ENCODE measurements at places on chromosomes 6 and 20. TPM values are rescaled to one million over a fixed set of nuclear protein-coding genes. Genes with fewer than 3 reads are reported as not detected.
A peak's percentile ranks its signal among the peaks of the same experiment; 100 is the strongest.

GRCh38 chr6:90048206-90048967 is 154.1 kb downstream of the GJA10 start:
- H3K36me3 ChIP-seq: no peaks in the 10 kb centered on the region
- no peak for DNase-seq
- H3K4me1 ChIP-seq: peaks cover 15% of the 10 kb centered on the region

The FOXO3 gene
- 37.3 TPM for total RNA-seq

GRCh38 chr20:36830791-36831691 is 44.9 kb upstream of the TLDC2 start:
- H3K4me1 ChIP-seq: peaks cover 30% of the 10 kb centered on the region
- no peak overlapping the region for H3K4me3 ChIP-seq
- H3K27me3 ChIP-seq: no peaks in the 10 kb centered on the region
- peak overlapping the region; percentile 2 for H3K27ac ChIP-seq

The TNF gene
- 0.79 TPM for total RNA-seq

The ECT2L gene
- not detected for total RNA-seq

GRCh38 chr20:22918286-22918983 is 116.7 kb upstream of the SSTR4 start:
- peaks cover 3% of the 10 kb centered on the region for H3K4me1 ChIP-seq
- DNase-seq: no peak
- no peaks in the 10 kb centered on the region for H3K36me3 ChIP-seq
- H3K27ac ChIP-seq: no peak overlapping the region
- peaks cover 6% of the 10 kb centered on the region for H3K27me3 ChIP-seq

The STMN3 gene
- total RNA-seq: 29.2 TPM

- DNase-seq: no peak
- H3K36me3 ChIP-seq: no peaks in the 10 kb centered on the region
- peaks cover 10% of the 10 kb centered on the region for H3K4me1 ChIP-seq
- no peak overlapping the region for H3K27ac ChIP-seq
- H3K4me3 ChIP-seq: no peak overlapping the region
Measured at GRCh38 chr20:9186396-9186795, 117.5 kb downstream of the PLCB4 start.

GRCh38 chr20:17641520-17641964 is 40.5 kb downstream of the RRBP1 start:
- DNase-seq: no peak
- peaks cover 16% of the 10 kb centered on the region for H3K4me1 ChIP-seq
- peaks cover 33% of the 10 kb centered on the region for H3K36me3 ChIP-seq
- no peak overlapping the region for H3K27ac ChIP-seq
- H3K27me3 ChIP-seq: no peaks in the 10 kb centered on the region
- no peak overlapping the region for H3K4me3 ChIP-seq

DNA sequence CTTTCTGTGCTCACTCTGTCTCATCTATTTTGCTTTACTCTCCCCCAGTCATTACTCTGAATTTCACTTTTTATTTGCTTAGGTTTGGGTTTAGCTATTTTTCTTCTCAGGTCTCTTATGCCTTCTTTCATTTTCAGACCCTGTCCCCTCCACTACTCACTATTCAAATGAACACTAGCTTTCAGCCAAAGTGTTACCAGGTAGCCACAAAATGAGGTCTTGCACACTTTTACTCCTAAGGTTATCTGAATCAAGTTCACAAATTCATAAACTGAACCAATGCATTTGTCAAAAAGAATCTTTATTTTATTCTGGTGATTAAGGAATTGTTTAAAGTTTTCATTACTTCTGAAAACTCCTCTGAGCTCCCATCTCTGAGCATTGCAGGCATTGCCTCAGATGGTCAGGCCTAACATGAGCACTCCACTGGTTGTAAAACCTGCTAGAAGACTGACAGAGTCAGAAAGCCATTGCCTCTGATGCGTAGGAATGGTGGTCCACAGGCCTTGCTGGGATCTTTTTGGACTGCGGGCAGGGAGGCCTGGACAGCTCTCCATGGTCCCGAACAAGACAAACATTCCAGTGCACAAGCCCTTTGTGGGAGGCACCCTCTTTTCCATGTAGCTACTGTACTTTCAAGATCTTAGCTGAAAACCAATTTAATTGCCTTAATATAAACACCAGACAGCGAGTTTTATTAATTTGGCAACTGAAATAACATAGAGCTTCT is 48.5 kb downstream of the FYN start:
- H3K27me3 ChIP-seq: no peaks in the 10 kb centered on the region
- DNase-seq: no peak
- H3K4me3 ChIP-seq: no peak overlapping the region
- peaks cover 27% of the 10 kb centered on the region for H3K4me1 ChIP-seq
- peak overlapping the region; percentile 88 for H3K27ac ChIP-seq

DNA sequence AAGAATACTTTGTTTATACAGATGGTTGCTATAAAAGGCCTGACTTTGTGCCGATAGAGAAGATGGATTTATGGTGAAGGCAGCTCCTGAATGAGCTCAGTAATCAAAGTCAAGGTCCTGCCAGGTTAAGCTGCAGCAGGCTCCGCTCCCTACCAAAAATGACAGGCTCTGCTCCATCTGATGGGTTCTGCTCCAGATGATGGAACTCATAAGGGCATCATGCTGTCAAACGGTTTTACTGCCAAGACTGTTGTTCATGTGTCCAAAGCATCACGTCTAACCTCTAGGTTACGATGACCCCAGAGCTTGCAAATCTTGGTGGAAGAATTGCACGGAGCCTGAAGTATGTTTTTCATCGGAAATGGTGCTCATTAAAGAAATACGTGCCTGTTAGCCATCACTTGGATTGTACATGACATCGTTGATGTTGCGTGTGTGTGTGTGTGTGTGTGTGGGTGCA is 19.2 kb upstream of the PTGIS start:
- H3K27ac ChIP-seq: no peak overlapping the region
- H3K4me3 ChIP-seq: no peak overlapping the region
- H3K4me1 ChIP-seq: peaks cover 7% of the 10 kb centered on the region
- peak; percentile 53 for DNase-seq
- no peaks in the 10 kb centered on the region for H3K27me3 ChIP-seq

The CHMP4B gene
- 90.6 TPM for total RNA-seq

- peaks cover 13% of the 10 kb centered on the region for H3K27me3 ChIP-seq
- no peak overlapping the region for H3K27ac ChIP-seq
- H3K4me1 ChIP-seq: no peaks in the 10 kb centered on the region
- H3K4me3 ChIP-seq: no peak overlapping the region
Measured at GRCh38 chr20:31920275-31920855, 31.5 kb downstream of the PDRG1 start.

The EDN1 gene
- 54.8 TPM for total RNA-seq

The ASIP gene
- not detected for total RNA-seq

DNA sequence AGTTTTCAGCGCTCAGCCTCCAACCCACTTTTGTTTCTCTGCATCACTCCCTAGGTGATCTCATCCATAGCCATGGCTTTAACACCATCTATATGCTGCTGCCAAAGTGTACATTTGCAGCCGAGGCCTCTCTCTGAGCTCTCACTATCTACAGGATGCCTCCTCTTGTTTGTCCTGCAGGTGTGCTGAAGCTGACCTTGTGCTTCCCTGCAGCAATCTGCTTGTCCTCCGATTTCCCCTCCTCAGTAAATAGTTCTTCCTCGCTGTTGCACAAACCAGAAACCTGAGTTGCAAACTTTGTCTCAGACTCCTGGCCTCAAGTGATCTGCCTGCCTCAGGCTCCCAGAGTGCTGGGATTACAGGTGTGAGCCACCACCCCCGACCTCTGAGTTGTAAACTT is 3.7 kb upstream of the TXNDC5 start:
- H3K27ac ChIP-seq: no peak overlapping the region
- DNase-seq: no peak
- H3K4me1 ChIP-seq: peaks cover 12% of the 10 kb centered on the region
- H3K27me3 ChIP-seq: peaks cover 16% of the 10 kb centered on the region
- H3K4me3 ChIP-seq: no peak overlapping the region
- no peaks in the 10 kb centered on the region for H3K36me3 ChIP-seq

The COL9A1 gene
- total RNA-seq: 0.11 TPM

The RAB32 gene
- total RNA-seq: 75.7 TPM

GRCh38 chr6:17648745-17649144 is 48.6 kb downstream of the FAM8A1 start:
- H3K27me3 ChIP-seq: no peaks in the 10 kb centered on the region
- no peak overlapping the region for H3K4me3 ChIP-seq
- H3K27ac ChIP-seq: no peak overlapping the region

The DDX43 gene
- total RNA-seq: not detected

DNA sequence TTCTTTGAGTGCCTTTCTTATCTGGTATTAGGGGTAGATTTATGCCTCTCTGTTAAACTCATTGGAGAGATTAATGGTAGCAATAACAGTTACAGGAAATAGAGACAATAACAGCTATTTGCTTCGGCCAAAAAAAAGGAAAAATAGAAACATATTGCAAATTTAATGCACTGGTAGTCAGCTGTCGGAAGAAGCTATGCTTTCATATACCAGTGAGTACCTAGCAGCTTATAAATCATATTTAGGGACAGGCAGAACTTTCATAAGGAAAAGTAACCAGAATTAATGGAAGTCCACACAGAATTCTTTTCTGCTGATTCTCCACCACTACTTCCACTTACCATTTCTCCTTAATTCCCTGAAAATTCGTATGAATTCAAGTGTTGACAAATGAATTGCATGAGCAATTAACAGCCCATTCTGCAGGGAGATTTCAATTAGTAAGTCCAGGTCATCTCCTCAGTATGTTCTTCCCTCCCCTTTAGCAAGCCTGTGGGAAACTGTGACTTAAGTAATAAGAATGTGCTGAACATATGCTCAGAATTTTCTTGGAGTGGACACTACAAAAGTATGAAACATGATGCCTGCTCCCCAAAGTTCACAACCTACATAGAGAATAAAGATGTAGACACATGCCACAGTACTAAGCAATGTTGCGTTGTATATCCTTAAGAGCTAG is 196.7 kb upstream of the KCNQ5 start:
- peak; percentile 96 for DNase-seq
- H3K4me3 ChIP-seq: no peak overlapping the region
- no peaks in the 10 kb centered on the region for H3K27me3 ChIP-seq
- H3K27ac ChIP-seq: no peak overlapping the region

GRCh38 chr20:31839782-31840487 is 5.5 kb downstream of the FOXS1 start:
- H3K4me1 ChIP-seq: peaks cover 80% of the 10 kb centered on the region
- H3K27me3 ChIP-seq: no peaks in the 10 kb centered on the region
- H3K4me3 ChIP-seq: no peak overlapping the region
- DNase-seq: no peak

- no peaks in the 10 kb centered on the region for H3K27me3 ChIP-seq
- H3K4me3 ChIP-seq: no peak overlapping the region
- H3K27ac ChIP-seq: no peak overlapping the region
- no peaks in the 10 kb centered on the region for H3K4me1 ChIP-seq
- no peak for DNase-seq
Measured at GRCh38 chr6:123898665-123899064, 95.0 kb downstream of the NKAIN2 start.

- peak; percentile 3 for DNase-seq
- peaks cover 14% of the 10 kb centered on the region for H3K36me3 ChIP-seq
- no peak overlapping the region for H3K4me3 ChIP-seq
- no peaks in the 10 kb centered on the region for H3K27me3 ChIP-seq
- H3K4me1 ChIP-seq: no peaks in the 10 kb centered on the region
Measured at GRCh38 chr6:84739866-84740208, 24.6 kb downstream of the TBX18 start.

- no peaks in the 10 kb centered on the region for H3K27me3 ChIP-seq
- no peaks in the 10 kb centered on the region for H3K36me3 ChIP-seq
- H3K4me3 ChIP-seq: no peak overlapping the region
- peak; percentile 7 for DNase-seq
- peaks cover 6% of the 10 kb centered on the region for H3K4me1 ChIP-seq
Measured at GRCh38 chr20:50372770-50373088, 137.5 kb upstream of the PTPN1 start.

DNA sequence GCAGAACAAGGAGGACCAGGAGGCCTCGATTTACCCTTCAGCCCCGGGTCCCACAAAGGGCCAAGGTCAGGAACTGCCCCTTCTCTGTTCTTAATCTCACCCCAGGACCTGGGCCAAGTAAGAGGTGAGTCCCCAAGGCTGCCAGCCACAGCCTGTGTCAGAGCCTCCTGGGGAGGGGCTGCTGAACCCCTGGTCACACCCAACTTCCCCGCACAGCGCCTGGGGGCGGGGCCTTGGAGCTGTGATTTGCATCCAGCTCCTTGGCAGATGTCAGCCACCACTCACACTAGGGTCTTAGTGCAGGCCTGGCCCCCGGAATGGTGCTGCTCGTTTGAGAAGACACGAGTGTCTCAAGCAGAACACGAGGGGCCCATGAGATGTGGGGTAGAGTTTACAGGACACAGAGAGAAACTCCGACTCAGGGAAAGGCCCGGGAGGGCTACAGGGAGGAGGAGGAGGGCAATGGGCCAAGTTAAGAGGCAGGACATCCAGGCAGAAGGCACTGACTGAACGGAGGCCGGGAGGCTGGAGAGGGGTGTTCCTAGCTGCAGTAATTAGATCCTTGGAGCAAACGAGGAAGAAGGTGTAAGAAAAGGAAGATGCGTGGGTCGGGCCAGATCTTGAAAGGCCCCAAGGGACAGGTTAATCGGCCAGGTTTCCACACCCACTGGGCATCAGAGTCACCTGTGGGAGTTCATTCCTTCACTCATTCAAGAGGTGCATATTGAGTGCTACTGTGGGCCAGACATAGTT is 26.9 kb downstream of the ZBP1 start:
- H3K27me3 ChIP-seq: peaks cover 2% of the 10 kb centered on the region
- no peaks in the 10 kb centered on the region for H3K4me1 ChIP-seq
- no peak for DNase-seq
- no peak overlapping the region for H3K4me3 ChIP-seq
- no peak overlapping the region for H3K27ac ChIP-seq
- H3K36me3 ChIP-seq: no peaks in the 10 kb centered on the region

DNA sequence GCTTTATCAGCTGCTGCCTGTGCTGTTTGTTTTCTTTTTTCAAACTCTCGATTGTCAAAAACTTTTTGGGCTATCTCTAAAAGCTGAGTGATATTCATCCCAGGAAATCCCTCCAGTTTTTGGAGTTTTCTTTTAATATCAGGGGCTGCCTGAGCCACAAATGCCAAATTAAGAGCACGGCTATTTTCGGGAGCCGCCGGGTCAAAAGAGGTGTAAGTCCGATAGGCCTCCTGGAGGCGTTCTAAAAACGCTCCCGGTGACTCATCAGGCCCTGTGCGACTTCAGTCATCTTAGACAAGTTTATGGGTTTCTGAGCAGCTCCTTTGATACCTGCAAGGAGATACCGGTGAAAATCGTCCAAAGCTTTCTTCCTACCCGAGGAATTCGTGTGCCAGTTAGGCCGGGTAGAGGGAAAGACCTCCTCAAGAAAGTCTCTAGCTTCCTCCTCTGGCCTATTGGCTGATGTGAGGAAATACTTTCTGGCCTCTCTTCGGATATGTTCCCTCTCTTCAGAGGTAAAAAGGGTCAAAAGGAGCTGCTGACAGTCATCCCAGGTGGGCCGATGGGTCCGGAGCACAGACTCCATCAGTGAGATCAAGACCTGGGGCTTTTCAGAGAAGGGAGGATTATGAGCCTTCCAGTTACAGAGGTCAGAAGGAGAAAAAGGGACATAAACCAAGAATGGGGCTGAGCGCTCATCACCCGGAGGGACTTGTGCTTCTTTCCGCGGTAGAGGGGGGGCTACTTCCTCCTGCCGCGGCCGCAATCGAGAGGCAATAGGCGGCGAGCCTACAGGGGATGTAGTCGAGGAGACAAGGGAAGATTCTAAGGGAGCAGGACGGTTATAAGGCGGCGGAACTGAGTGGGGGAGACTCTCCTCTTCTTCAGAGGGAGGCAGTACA is 151.1 kb downstream of the TRIM27 start:
- H3K27me3 ChIP-seq: peaks cover 91% of the 10 kb centered on the region
- DNase-seq: no peak
- H3K36me3 ChIP-seq: no peaks in the 10 kb centered on the region

- no peaks in the 10 kb centered on the region for H3K27me3 ChIP-seq
- H3K4me3 ChIP-seq: no peak overlapping the region
- H3K36me3 ChIP-seq: no peaks in the 10 kb centered on the region
- H3K4me1 ChIP-seq: no peaks in the 10 kb centered on the region
- peak; percentile 22 for DNase-seq
- H3K27ac ChIP-seq: no peak overlapping the region
Measured at GRCh38 chr20:31652917-31653396, 15.2 kb downstream of the COX4I2 start.

All from astrocyte (in vitro differentiated cells and primary cell).